ENCODE measurements at places on chromosomes 3 and 15.

DNA sequence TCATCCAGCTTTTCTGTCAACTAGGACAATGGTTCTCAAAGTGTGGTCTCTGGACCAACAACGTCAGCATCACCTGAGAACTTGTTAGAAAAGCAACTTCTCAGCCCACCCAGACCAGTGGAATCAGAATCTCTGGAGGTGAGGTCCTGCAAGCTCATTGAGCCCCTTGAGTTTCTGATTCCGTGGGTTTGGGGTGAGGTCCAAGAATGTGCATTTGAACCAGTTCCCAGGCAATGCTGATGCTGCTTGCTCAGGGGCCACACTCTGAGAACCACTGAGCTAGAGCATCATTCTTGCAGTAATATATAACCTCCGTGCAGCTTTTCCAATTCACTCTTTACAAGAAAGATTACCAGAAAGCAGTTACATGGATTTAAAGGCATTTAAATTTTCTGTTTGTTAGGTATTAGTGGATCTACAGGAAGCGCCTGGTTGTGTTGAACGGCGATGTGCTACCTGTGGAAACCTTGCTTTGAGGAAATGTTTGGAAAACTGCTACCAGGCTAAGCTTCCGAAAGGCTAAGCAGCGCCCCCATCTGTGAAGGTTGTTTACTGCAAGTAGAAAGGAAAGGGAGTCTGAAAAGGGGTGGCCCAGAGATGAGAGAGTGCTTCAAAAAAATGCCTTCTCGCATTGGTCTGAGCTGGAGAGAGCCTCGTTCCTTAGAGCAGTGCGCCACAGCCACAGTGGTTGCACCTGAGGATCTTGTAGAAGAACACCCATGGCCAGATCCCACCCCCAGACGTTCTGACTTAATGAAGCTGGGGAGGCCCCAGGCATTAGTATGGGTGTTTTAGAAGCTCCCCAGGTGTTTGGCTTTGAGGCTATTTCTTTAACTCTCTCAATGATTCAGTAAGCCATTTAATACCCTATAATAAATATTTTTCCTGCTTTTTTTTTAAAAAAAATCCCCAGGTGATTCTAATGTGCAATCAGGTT is 50.0 kb downstream of the RLBP1 start:
- peak; percentile 26 for DNase-seq

DNA sequence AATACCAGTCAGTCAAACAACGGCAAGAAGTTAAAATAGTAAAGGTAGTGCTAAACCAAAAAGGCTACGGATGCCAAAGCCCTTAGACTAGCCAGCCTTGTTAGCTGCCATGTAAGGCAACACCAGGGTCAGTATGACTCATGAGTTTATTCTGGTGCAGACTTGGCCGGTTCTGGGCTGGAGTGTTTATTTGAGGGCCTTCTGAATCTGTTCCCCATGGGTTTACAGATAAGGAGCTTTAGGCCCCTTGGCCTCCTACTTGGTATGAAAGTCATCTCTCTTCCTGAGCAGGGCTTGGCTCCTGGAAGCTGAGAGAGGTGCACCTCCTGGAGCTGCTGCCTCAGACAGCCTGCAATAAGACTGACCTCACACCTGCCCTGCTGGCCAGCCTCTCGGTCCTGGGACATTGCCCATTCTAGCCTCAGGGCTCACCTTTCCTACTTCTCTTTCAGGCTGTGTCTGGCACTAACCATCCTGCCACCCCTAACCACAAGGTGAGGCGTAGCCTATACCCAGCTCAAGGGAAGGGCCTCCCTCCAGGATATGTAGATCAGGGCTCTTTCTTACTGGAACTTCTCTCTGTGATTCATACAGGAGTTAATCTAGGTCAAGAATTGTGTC is 10.4 kb upstream of the RTP1 start:
- DNase-seq: no peak

- no peak for DNase-seq
Measured at GRCh38 chr3:196645897-196646665, 6.6 kb downstream of the NRROS start.

- no peak for DNase-seq
Measured at GRCh38 chr3:14463330-14464140, 61.1 kb downstream of the SLC6A6 start.

DNA sequence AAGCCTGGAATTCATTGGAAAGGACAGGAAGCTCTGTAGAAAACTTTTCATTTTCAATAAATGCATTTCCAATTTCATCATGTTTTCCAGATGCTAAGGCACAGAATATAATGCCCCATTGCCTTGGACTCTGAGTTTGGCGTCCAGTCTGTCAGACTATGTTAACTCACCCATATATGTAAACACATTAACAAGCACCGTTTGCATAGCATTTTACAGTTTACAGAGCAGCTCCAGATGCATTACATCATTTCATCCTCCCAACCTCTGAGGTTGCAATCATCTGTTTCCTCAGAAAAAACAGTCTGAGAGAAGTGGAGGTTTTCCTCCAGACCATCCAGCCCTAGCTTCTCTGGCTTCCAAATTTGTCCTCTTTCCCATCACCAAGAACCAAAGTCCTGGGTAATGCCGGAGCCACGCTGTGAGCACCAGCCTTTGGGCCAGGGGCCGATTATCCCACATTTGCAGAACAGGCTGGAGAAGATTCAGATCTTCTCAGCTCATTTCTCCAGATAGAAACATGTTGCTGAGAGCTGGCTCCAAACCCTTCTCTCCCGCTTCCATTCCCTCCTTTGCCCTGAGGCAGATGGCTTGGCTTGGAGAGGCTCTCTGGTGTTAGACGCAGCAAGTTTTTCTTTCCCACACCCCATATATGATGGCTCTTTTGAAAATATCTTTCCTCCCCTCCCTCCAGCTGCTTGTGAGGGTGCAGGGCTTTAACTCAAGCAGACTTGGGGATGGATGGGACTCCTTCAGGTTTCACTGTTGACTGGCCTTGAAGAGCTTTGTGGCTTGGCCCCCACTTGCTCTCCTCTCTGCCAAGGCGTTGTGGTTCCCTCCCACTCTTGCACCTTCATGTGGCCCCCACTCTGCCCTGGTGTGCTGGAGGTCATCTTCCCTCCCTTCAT is 26.0 kb downstream of the CYP19A1 start:
- DNase-seq: no peak

All from stimulated activated CD4-positive, alpha-beta T cell treated with anti-CD3 and anti-CD28 coated beads, Interleukin-4, amount 100 ng/mL, for 1 hour (primary cell).